Pancreas (tissue), 10 donors: ENCODE measurements at places on chromosomes 5 and 9. TPM values are rescaled to one million over a fixed set of nuclear protein-coding genes. Genes with fewer than 3 reads are reported as not detected.

- no peak for DNase-seq
Observed at GRCh38 chr9:137250329-137251193, 525 bp upstream of the STPG3 start.

- no peak for DNase-seq
Observed at GRCh38 chr5:180522330-180522729, 28.2 kb downstream of the CNOT6 start.

MCTP1 gene
- total RNA-seq = 8.1 TPM

DNA sequence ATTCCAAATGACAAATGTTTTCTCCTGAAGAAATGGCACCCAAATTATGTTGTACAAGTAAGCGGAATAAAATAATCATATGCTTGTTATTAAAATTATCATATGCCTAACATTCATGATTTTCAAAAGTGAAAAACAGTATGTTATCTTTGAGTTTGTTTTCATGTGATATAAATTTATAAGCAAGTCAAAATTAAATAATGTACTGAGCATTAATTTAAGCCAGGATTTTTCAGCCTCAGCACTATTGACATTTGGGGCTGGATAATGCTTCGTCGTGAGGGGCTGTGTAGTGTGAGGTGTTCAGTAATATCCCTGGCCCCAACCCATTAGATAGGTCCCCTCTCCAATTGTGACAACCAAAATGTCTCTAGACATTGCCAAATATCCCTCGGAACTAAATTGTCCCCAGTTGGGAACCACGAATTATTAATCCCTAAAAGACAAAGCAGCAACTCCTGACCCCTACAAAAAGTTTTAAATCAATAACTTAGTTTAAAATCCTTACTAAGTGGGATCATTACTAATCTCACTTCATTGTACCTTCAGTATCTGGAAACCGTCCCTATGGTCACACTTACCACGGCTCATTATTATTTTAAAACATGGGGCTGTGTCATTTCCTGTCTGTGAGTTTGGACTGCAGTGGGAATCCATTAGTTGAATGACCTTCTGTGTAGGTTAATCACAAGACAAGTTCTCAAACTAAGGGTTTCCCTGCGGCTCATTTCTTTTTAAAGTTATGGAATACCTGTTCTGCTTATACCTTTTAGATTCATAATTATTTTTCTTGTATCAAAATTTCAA lies 1.3 kb upstream of the NNT start:
- DNase-seq = no peak

ACOT12 gene
- total RNA-seq = not detected

- DNase-seq = no peak
Observed at GRCh38 chr5:125489146-125489545, 742.7 kb upstream of the ZNF608 start.

DNA sequence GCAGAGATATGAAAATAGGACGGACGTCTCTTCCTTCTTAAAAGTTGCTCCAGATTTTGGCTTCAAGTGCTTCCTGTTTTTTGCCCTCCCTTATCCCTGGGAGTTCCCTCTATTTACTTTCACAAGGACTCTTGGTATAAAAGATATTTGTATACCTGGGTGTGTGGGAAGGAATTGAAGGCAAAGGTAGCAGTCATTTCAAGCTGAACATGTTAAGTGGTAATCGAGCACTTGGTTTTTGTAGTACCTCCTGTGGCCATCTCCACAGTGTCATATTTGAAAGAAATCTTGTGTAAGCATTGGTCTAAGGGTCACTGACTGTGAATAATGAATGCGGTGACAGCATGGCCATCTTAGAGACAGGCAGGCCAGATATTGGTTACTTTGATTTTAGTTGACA lies 593.6 kb downstream of the MTRR start:
- no peak for DNase-seq

DNA sequence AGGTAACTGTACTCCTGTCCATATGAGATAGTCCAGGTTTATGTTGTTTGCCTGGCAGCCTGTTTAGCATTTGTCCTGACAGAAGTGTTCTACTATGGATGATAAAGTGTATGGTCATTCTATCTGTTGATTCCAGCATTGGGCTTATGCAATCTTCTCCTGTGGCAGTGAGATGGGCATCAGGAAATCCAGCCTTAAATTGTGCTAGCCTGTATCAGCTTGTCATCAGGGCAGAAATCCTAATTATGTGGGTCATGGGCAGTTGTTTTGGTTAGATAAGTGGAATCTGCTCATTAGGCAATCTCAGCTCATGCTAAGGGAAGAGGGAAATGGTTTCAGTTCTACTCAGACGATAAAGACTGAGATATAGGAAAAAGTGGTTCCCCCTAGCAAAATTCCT lies 247.4 kb upstream of the CHD1 start:
- DNase-seq = no peak

DNA sequence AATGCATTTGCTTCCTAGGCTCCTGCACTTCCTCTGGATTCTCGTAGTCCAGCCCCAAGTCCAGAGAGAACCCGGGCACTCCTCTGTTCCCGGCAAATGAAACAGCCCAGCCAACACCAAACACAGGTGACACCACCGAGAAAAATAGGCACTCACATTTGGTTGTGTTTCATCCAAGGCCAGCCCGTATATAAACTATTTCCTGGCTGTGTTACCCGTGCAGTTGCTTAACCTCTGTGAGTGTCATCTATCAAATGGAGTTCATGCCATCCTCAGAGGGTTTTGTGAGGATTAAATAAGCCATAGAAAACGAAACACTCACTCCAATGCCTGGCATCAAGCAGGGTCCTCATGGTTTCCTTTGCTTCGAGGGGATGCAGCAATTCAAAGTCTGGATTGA lies 115.2 kb downstream of the BOD1 start:
- no peak for DNase-seq

- no peak for DNase-seq
Observed at GRCh38 chr9:71628247-71628646, 140.1 kb downstream of the CEMIP2 start.
